ENCODE measurements at places on chromosomes 11 and 22.

- DNase-seq = no peak
Observed at GRCh38 chr22:25748140-25748539, 6.2 kb downstream of the MYO18B start.

- no peak for DNase-seq
Observed at GRCh38 chr11:65133724-65134123, 595 bp downstream of the SYVN1 start.

DNA sequence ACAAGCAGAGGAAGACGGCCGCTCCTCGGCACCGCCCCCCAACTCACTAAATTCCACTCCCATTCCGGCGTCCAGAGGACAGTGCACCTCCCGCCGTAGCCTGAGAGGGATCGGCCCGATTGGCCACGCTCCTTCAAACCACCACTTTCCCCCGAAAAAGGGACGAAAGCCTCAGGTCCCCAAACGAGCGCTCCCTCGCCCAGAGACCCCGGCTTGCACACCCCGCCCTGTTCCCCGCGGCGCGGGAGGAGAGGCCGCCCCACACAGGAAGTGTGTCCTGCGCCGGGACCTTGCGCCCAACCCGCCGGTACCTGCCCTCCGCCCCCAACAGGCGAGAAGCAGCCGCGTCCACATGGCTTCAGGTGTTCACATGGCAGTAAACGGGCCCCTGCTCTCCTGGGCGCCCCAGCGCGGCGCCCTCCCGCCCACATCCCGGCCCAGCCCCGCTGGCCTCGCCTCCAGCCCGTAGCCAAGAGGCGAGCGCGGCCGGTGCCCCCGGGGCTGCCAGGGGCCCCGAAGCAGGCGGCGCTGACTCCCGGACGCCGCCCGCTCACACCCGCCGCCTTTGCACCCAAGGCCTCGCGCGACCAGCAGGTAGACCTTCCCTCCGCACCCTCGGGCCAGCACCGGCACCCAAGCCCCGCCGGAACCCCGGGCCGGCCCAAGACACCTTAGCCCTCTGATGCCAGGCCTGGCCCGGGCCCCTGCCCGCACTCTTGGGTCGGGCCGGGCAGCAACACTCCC, 849 bp downstream of the TCF20 start:
- DNase-seq = no peak

GRCh38 chr22:50104141-50104544, 14.3 kb downstream of the MOV10L1 start:
- DNase-seq = no peak

DNA sequence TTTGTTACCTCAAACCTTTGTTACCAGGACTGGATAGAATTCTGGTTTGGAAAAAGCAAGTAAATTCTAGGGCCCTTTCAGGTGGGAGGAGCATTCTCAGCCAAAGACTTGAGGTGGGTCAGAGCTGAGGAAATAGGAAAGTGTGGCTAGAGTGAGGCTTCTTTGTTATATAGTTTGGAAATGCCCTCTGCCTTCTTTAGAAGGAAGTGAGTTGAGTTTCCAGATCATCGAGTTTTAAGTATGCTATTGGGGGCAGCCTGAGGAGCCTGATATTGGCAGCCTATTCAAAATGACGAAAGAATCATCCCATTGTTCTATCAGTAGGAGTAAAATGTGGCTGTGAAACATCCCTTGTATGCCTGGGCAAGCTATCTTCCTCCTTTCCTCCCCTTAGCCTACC, 134.1 kb downstream of the ARHGAP42 start:
- DNase-seq = no peak

DNA sequence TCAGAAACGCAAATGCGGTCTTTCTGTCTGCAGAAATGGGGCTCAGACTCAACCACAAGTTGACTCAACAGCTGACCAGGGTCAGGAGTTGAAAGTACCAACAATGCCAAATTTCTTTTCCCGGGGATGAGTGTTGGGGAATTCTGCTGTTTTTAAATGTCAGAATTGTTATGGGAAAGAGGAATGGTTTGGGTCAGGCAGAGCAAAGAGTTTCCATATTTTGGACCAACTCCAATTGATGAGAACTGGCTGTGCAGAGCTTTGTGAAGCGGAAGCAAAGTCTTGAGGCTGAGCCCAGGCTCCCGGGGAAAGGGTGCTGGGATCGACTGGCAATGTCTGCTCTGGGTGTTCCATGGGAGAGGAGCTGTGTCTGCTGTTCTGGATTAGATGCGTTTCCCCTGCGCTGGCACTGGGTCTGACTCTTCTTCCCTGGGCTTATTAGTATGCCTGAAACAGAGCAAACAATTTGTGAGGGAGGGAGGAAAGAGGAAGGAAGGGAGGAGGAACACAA, 36.2 kb downstream of the TXN2 start:
- DNase-seq = no peak

DNA sequence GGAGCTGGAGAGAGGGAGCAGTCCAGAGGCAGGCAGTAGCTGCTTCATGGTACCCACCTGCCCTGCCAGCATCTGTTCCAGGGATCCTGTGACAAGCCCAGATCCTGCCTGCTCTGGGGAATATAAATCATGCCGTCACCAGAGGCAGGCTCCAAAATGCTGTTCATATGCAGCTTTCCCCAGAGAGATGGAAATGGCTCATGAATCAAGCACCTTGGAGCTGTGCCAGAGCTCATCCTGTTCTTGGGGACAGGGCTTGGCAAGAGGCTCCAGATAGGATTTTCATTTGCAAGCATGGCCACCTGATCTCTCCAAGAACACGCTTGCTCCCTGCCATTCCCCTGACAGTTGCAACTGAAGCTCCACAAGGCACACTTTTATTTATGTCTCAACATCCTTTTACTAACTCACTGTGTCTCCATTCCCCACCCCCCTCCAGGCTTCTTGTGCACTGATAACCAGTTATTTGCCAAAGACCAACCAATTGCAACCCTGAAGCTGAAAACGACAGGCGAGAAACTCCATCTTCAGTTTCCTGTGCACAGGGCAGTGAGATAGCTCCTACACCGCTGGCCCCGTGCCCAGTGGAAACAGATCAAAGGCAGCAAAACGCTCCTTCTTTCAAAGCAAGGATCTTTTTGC, 115.8 kb upstream of the PITPNB start:
- DNase-seq = no peak

DNA sequence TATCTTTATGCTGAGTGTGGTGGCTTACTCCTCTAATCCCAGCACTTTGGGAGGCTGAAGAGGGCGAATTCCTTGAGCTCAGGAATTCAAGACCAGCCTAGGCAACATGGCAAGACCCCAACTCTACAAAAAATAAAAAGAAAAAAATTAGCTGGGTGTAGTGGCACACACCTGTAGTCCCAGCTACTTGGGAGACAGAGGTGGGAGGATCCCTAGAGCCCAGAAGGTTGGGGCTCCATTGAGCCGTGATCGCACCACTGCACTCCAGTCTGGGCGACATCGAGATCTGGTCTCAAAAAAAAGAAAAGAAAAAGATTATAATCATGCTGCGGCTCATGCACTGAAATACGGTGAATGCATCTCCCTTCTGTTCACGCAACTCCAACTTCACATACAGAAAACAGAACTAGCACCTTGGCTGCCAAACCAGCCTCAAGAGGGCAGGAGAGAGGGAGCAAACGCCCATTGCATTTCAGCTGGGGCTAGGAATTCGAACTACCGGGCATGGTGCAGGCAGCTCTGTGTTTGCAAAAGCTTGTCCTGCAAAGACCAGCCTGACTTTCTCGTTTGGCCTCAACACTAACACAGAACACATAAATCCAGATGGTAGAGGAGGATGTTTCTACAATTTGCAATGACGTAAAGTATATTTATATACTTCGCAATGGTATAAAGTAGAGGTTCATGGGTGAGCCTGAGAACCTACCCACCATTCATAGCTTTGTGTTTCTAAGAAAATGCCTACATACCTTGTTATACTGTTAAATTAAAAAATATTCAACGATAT, 6.3 kb upstream of the SYNGR1 start:
- DNase-seq = no peak

- DNase-seq = no peak
Observed at GRCh38 chr22:23970201-23970641, 3.5 kb downstream of the DDTL start.

GRCh38 chr11:21430537-21430936, 761.2 kb downstream of the NELL1 start:
- no peak for DNase-seq

GRCh38 chr11:125056931-125057692, 6.0 kb upstream of the SLC37A2 start:
- no peak for DNase-seq

DNA sequence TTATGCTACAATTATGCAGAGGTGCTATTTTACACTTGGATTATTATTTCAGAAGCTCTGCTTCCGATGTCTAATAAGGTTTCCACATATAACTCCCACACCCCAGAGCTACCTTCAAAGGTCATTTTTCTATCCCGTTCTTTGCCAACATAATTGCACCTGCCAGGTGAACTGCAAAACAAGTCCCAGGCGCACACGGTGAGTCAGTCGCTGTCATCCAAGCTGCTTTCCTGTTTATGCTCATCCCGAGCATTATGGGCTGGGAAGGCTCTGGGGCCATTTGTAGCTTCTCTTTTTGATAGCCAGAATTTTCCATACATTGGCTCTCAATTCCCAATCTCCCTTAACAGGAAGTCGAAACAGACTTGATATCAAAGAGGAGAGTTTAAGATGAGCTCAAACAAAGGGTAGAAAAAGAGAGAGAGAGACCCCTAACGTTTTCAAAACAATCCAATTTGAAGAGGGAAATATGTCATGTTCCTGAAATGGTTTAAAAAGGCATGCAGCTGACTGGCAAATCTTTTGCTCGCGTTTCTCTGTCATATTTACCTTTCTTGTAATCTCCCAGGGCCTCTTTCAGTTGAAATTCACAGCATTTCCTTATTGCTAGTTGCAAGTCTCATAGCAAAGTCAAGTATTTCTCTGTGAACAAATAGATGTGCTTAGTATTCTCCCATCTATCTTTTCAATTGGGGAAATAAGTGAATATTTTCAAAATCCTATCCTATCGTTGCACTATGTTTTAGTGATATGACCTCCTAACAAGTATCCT, 815.9 kb downstream of the KCNA4 start:
- DNase-seq = no peak

GRCh38 chr22:36411589-36412258, 24.0 kb upstream of the MYH9 start:
- no peak for DNase-seq

DNA sequence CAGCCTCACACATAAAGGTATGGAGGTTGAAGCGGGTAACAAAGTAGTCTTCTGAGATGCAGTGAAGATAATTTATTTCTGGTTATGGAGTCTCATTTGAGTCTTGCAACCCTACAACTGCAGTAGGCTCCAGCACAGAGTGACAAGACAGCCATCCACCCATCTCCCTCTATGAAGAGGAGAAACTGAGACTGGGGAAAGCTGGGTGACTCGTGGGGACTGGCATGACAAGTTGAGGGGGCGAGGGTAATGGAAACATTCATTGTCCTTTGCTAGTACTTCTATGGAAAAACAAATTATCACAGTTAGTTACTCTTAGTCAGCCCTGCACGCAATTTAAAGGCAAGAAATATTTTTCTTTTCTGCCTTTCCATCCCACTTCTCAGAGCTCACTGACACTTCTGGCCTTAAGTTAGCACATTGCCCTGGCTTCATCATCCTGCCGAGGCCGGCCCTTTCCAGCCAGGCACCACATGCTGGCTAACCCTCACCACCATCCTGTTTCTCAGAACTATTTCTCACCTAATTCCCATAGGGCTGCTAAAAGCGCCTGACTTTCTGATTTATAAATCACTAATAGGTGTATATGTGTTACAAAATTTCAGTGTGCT, 361.1 kb downstream of the ETS1 start:
- DNase-seq = no peak

- peak; percentile 65 for DNase-seq
Observed at GRCh38 chr11:75520688-75521087, 5.1 kb downstream of the GDPD5 start.

- DNase-seq = no peak
Observed at GRCh38 chr11:119854521-119854920, 125.5 kb upstream of the NECTIN1 start.

DNA sequence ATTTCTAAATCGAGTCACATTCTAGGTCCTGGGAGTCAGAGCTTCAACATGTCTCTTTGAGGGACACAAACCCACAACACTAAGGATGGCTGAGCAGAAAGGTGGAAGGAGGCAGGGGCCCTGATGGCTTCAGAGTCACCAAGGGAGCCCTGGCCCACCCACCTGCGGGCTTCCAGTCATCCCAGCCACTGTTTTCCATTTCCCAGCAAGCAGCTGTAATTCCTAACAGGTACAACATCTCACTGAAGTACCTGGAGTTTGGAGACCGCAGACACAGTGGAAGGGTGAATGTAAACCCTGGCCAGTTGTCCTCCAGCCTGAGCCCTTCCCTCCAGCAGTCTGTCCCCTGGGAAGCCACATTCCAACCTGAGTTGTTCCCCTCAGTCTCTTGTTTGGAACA, 562.8 kb downstream of the TBC1D22A start:
- no peak for DNase-seq

All from thoracic aorta (tissue), 2 donors.